ENCODE measurements at places on chromosomes 1 and 21.

DNA sequence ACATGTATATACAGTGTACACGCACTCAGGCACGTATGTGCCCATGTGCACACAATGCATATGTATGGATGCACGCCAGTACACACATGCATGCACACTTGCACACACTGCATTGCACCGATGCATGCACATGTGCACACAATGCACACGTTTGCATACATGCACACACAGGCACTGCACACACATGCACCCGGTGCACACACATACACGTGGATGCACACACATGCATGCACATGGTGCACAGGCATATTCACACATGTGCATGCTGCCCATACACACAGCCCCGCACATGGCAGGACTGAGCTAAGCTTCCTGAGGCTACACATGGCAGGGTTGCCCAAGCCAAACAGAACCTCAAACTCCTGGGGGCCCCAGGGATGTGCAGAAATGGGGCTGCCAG lies 19.6 kb downstream of the ARHGEF16 start:
- no peak for DNase-seq

DNA sequence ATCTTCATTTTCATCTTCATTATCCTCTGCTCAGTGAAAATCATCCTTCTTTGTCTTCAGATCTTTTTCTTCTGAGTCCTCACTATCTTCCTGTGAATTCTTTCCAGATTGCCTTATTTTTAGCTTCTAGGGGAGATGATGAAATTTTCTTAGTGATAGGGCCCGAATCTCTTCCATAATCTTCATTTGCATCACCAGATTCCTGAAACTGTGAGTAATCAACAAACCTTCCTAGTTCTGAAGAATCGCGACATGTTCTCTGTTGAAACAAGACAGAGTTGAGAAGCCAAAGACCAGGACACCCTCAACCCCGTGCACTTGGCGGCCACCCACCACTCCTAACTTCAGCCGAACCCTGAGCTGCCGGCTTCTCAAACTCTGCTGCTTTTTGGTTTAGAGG lies 92.8 kb upstream of the CDC42BPA start:
- no peak for DNase-seq

DNA sequence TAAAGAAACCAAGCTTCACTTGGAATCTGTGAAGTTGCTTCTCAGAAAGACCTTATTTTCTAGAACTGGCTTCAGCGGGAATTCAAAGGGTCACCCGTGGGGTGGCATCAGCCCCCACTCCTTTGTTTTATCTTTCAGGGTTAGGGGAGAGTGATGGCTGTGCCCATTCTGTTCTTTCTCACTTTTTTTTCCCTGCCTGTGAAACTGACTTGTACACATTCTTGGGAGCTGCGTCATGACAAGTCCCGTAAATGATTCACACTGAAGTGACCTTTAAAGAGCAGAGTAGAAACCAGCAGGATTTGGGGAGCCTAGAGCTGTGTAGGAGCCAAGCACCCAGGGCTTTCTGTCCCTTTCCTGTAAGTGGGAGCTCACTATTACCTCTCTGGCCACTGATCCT lies 43.8 kb downstream of the SLC44A3 start:
- no peak for DNase-seq

DNA sequence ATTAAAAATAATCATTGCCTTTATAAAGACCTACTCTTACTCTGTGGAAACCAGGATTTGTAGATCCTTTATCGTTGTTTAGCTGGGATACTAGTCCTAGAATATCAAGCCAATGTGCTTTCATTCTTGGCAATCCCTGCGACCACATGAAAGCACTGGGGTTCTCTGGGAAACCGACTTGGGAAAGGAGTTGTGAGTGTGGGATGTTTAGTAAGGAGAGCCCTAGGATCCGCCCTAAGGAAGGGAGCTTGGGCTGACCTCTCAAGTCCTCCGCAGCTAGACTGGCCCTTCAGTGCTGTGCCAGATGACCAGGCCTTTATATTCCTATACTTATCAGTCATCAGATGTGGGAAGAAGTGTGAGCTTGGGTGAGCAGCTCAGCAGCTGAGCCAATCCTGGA lies 5.2 kb upstream of the KRTAP19-8 start:
- DNase-seq, result no peak

DNA sequence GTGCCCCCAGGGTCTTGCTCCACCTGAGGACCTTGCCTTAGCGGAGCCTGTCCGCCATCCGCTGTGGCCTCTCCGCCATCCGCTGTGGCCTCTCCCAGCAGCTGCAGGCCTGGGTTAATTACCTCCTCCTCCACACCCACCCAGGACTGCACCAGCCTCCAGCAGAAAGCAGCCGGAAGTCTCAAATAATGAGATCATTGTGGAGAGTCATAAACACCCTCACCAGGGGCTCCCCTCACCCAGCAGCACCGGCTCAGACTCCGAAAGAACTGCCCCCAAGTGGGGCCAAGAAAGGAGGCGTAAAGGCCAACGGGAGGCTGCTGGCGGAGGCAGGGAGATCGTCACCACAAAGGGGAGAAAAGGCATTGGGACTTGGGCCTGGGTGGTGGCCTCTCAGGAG lies 10.7 kb upstream of the GPR153 start:
- no peak for DNase-seq

DNA sequence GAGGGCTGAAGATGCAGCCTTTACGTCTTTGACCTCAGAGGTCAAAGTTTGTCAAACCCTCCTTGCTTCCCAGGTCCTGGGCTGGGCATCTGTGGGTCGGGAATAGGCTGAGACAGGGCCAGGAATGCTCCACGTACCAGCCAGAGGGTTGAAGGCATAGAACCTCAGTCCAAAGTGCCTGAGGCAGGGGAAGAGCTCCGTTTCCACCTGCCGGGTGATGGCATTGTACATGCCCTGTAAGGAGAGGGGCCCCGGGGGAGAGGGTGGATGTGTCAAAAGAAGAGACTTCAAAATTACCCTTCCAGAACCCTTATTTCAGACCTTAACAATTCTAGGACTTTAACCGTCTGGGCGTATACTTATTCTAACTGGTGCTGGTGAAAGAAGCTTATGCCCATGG lies 3.7 kb downstream of the AKR7A3 start:
- DNase-seq, result no peak

- DNase-seq, result no peak
Measured at GRCh38 chr1:179743679-179744400, 749 bp downstream of the FAM163A start.

DNA sequence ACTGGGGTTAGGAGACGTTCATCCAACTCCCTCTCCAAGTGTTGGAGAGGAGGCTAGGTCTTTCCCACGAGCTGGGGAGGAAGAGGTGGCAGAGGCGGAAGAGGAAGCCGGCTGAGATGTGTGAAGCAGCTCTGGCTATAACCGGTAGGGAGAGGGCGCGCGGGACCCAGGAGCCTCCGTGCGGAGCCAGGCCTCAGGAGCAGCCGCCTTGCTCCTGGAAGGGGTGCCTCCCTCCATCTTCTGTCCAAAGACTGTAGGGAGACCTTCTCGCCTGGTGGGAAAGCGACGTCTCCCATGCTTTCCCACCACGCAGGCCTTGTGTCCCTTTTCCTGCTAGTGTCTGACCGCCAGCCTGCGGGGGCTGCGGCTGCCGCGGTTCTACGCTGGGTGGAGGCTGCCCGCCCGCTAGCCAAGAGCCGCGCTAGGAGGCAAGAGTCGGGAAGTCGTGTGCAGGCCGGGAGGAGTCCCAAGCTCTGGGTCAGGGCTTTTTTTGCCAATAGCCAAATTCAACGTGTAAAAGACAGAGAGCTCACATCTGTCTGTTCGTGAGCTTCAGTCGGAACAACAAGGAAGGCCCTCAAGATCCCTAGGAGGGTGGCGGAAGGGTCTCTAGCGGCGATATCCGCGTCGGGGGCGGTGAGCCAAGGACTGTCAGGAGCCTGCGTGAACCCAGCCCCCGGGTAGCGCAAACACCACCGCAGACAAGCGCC lies 8.4 kb upstream of the NBPF11 start:
- no peak for DNase-seq

- no peak for DNase-seq
Measured at GRCh38 chr1:183598386-183598785, 8.1 kb upstream of the NCF2 start.

DNA sequence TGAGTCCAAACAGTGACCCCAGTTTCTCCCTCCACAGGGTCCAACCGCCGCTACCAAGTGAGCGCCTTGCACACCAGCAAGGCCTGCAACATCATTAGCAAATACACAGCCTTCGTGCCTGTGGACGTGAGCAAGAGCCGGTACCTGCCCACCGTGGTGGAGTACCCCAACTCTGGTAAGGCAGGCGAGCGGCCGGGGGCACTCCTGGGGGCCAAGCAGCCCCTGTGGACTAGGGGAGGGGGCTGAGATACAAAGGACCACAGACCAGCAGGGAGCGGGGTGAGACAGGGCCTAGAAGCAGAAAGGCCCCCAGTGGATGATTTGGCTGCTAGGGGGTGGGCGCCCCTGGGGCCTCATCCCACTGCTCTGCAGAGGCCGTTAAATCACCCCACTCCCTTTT lies 54.7 kb downstream of the VWA5B1 start:
- no peak for DNase-seq

- no peak for DNase-seq
Measured at GRCh38 chr1:20216574-20216973, 30.3 kb upstream of the PLA2G2C start.
